CD4-positive, alpha-beta T cell treated with Interleukin-15 for 4 hours (primary cell): ENCODE measurements at places on chromosomes 7 and 10.

GRCh38 chr10:98560565-98560964 is 113.8 kb upstream of the HPS1 start:
- DNase-seq: no peak

DNA sequence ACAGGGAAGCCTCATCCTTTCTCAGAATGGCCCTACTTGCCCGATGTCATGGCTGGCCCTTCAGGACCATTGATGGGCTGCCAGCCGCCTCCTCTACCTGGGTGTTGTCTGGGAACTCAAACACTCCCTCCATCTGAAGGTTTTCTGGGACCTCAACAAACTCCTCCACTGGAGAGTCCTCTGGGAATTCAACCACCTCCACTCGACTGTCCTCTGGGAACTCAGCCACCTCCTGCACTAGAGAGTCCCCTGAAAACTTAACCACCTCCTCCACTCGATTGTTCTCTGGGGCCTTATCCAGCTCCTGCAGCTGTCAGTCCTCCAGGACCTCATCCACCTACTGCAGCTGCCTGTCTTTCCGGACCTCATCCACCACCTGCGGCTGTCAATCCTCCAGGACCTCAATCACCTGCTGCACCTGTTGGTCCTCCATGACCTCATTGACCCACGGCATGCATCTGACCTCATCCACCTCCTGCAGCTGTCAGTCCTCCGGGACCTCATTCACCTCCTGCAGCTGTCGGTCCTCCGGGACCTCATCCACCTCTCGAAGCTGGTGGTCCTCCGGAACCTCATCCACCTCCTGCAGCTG is 37.1 kb downstream of the MAT1A start:
- DNase-seq: no peak

GRCh38 chr7:155758348-155758747 is 53.9 kb downstream of the SHH start:
- DNase-seq: no peak

GRCh38 chr7:30797176-30798040 is 26.2 kb downstream of the MINDY4 start:
- no peak for DNase-seq
